ENCODE measurements at places on chromosomes 2 and 18. TPM values are rescaled to one million over a fixed set of nuclear protein-coding genes. Genes with fewer than 3 reads are reported as not detected.
A peak's percentile ranks its signal among the peaks of the same experiment; 100 is the strongest.

RGPD3 gene
- total RNA-seq: 0.15 TPM

NOSTRIN gene
- 3.1 TPM for total RNA-seq

GAREM2 gene
- total RNA-seq: 13.3 TPM

MDH1B gene
- 3.7 TPM for total RNA-seq

PSTPIP2 gene
- 20.0 TPM for total RNA-seq

MYO5B gene
- 32.1 TPM for total RNA-seq

PPM1B gene
- total RNA-seq: 36.9 TPM

SKOR2 gene
- not detected for total RNA-seq

MLPH gene
- total RNA-seq: 81.4 TPM

BUB1 gene
- 80.2 TPM for total RNA-seq

C2orf66 gene
- total RNA-seq: not detected

ACADL gene
- not detected for total RNA-seq

SKA1 gene
- total RNA-seq: 34.5 TPM

TMEM17 gene
- 3.2 TPM for total RNA-seq

GRCh38 chr2:185456517-185456916, 282.1 kb upstream of the FSIP2 start:
- DNase-seq: no peak

GRCh38 chr18:77346208-77346810, 96.7 kb downstream of the GALR1 start:
- no peak for DNase-seq

DNA sequence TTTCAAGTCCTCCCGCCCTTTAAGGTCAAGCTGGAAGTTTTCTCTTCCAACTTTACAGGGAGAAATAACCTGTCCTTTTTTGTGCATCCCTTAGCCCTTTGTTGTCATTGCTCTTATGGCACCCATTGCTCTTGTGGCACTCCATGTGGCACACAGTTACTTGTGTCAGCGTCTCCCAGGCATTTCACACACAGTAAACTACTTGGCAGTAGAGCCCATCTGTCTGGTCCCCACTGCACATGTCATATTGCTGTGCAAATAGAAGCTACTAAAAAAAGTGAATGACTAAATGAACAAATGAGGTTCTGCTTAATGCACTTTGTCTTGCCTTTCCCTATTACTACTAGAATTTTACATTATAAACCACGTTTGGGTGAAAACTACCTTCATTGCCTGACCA, 149.3 kb downstream of the EML6 start:
- no peak for DNase-seq

GRCh38 chr2:50769406-50770181, 262.3 kb downstream of the NRXN1 start:
- DNase-seq: no peak

DNA sequence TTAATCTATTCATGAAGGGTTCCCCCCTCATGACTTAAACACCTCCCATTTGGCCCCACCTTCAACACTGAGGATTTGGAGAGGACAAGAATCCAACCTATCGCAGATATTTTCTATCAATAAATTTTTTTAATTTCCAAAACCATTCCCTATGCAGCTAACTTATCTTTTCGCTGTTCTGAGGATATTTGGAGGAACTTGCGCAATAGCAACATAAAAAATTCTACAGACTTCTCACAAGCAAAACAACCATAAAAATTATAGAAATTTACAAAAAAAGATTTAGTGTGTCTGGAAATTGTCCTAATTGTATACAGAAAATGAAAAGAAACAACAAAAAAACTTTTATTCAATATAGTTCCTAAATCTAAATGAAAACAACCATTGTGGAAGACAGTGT, 1472.7 kb upstream of the ZEB2 start:
- no peak for DNase-seq

- DNase-seq: no peak
Measured at GRCh38 chr2:85547089-85547858, 8.3 kb downstream of the MAT2A start.

GRCh38 chr18:9673296-9674251, 34.5 kb upstream of the RAB31 start:
- DNase-seq: peak; percentile 90

DNA sequence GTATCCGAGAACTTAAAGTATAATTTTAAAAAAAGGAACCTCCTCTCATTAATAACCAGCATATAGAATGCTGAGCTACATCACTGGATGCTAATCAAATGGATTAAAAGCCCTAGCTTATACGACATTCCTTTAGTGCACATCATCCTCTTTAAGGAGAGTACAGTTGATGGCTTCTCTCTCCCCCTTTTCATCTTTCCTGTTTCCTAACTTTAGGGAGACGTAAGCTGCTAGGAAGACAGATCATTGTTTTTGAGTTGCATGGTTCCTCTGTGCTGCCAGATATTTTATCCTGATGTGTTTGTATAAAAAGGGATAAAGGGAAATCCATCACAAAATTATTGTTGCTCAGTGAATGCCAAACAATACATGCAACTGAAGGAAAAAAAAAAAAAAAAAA, 94.2 kb downstream of the SLC8A1 start:
- DNase-seq: no peak

DNA sequence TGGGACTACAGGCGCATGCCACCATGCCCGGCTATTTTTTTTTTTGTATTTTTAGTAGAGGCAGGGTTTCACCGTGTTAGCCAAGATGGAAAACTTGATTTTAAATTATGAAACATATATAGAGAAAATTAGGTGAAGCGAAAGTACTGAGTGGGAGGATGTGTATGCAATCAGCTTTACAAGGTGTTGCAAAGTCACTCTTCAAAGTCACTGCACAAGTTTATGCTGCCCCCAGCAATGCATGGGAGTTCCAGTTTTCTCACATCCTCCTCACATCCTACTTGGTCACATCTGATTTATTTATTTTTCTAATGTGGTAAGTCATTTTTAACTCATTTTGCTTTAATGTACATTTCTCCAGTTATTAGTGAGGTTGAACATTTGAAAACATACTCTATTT, 49.2 kb upstream of the CHN1 start:
- no peak for DNase-seq

- DNase-seq: no peak
Measured at GRCh38 chr2:127567351-127567854, 31.9 kb downstream of the MYO7B start.

GRCh38 chr18:2336690-2337392, 234.5 kb downstream of the METTL4 start:
- no peak for DNase-seq

DNA sequence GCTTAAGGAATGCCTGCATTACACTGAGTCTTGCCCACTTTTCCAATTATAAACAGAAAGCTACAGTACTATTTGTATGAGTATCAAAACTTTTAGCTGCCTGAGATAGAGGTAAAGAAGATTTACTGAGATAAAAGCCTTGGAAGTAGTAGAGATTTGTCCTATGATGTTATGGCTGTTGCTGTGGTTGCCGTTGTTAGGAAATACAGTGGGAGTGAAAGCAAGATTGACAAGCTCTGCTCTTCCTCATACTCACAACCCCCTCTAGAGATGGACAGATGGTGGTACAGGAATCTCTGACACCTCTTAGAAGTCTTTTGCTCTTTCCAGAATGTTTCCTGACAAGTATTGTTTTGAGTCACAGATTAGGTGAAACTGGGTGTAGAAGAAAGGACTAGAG, 242.5 kb downstream of the RPIA start:
- no peak for DNase-seq

- DNase-seq: no peak
Measured at GRCh38 chr2:66189553-66189952, 245.4 kb upstream of the MEIS1 start.

- DNase-seq: peak; percentile 21
Measured at GRCh38 chr2:28296243-28296642, 96.4 kb upstream of the FOSL2 start.

DNA sequence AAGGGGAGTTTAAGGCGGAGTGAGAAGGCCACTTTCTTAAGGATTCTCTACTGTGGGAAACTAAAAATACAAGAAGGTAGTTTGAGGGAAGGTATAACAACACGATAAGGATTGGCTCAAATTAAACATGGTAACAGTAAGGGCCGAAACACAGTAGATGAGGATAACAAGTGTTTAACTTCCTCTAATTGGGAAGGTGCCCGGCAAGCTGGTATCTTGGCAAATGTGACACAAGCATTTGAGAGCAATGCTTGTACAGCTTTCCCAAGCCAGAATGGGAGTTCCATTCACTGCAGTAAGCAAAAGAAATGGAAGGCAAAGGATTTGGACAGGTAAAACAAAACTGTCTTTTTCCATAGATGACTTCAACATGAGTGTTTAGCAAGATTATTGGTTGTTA, 19.8 kb downstream of the USP40 start:
- no peak for DNase-seq

GRCh38 chr2:199509403-199509802, 51.7 kb upstream of the SATB2 start:
- DNase-seq: no peak

GRCh38 chr2:175356901-175357300, 175.4 kb upstream of the ATP5MC3 start:
- DNase-seq: no peak

- no peak for DNase-seq
Measured at GRCh38 chr2:100747551-100747950, 72.4 kb upstream of the NPAS2 start.

- no peak for DNase-seq
Measured at GRCh38 chr2:204722207-204722606, 176.9 kb downstream of the PARD3B start.

GRCh38 chr2:36809069-36809445, 112.5 kb downstream of the VIT start:
- DNase-seq: no peak

DNA sequence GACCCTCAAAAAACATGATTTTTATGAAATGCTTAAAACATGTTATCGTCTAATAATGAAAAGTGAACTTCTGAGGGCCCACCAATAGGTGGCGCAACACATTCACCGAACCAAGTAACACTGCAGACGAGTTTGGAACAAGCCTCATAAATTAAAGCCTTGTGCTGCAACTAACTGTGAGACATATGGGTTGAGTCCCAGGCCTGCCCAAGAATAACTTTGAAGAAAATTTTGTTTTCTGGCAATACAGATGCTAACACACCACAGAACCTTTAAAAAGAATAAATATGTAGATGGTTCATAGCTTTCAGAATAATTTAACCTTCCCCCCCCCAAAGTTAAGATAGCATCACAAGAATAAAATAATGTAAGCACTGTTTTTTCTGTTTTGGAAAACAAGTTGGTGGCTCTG, 285.9 kb downstream of the RNF144A start:
- peak; percentile 24 for DNase-seq

- DNase-seq: no peak
Measured at GRCh38 chr18:36325846-36326245, 28.3 kb downstream of the FHOD3 start.

GRCh38 chr2:50833036-50833435, 198.9 kb downstream of the NRXN1 start:
- DNase-seq: no peak

DNA sequence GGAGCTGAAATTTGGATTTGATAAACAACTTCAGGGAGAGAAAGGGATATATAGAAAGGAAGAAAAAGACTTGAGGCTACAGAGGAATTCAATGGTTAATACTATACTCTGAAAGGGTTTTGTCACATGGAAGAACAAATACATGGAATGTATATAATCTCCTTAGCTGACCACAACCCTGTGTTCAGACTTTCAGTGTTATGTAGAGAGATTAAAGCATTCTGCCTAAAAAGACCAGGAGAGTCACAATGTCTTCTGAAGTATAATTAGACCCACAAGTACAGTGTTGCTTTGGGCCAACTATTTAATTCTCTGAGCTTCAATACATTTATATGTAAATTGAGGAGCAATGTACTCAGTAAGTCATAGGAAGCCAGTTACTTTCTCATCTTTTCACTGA, 123.8 kb upstream of the FSHR start:
- no peak for DNase-seq

DNA sequence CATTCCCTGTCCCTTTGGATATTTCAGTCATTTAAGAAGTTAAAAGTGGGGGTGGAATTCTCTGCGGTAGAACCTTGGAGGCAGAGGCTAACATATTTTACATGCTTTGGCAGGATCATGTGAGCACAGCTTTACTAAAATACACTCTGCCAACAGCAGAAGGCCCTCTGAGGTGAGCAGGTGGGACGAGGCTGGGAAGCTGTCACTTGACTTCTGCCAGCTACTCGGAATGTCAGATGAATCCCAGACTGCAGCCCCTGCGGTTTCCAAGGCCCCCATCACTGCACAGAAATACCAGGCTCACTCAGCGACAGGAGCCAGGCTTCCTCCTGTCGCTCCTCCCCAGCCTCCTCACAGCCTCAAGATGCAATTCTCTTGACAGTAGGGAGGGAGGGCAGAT, 220.9 kb upstream of the REV1 start:
- no peak for DNase-seq

DNA sequence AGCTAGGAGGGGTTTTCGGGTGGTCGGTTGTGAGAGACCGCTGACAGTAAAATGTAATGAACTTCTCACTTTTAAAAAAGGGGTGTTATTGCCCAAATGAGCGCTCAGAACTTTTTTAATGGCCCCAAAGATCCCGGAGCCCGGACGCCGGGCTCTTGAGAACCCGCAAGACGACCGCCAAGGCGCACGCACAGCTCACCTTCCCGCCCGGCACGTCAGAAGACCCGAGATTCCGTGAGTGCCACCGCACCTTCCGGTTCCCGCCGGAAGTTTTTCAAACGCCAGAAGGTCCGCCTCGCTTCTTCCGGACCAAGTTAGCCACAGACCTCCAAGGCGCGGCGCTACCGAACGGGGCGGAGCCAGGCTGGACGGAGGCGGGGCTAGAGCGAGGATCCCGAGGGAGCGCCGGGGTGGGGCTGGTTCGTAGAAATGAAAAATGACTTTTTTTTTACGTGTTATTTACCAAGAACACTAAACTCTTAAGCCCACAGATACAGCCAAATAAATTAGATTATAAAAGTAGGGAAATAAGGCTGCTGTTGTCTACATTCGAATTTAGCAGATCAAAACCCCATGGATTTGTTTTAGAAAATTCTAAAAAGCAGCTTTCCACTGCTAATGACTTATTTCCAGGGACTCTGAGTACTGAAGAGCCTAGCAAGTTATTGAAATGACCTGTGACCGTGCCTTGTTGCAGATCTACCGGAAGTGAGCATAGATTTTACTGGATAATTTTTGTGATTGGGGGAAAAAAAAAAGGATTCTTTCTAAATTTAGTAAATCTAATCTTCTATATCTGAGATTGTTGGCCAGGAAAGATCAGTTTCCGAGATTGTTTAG, at the start of gene SRBD1:
SRBD1 (minus strand) TSS at position 248 of the 840 bp plus-strand sequence. CDS start 5,826 bp downstream, outside the sequence.
- peak; percentile 91 for DNase-seq

- DNase-seq: no peak
Measured at GRCh38 chr18:79422783-79423165, 27.0 kb downstream of the NFATC1 start.

- no peak for DNase-seq
Measured at GRCh38 chr2:103132536-103133217, 370.8 kb downstream of the TMEM182 start.

GRCh38 chr2:159609811-159610549, 6.4 kb downstream of the BAZ2B start:
- no peak for DNase-seq

- DNase-seq: no peak
Measured at GRCh38 chr2:75186821-75187220, 12.5 kb downstream of the TACR1 start.

DNA sequence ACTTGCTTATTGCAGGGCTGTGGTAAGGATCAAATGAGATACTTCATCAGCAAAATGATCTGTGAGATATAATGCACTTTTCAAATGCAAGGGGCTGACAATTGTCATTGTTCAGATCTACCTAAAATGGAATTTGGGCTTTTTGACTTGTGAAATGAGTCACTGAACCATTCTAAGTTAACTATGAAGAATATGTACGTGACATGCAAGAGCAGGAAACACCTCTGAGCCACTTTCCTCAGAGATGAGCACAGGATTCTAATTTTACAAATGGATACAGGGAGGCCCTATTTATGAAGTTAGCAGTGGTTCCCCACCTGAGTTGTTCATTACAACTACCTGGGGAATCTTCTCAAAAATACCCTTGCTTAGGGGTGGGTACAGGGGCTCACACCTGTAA, 26.7 kb downstream of the CTLA4 start:
- no peak for DNase-seq
